ENCODE measurements at places on chromosomes 12 and 14.

- DNase-seq: no peak
These were observed 242.7 kb downstream of the PRKD1 start for GRCh38 chr14:29684926-29685325.

- peak; percentile 81 for DNase-seq
These were observed at the start of gene CCDC85C for GRCh38 chr14:99603471-99604277. Gene CCDC85C, minus strand, starts transcription at chr14:99604207. Its CDS starts 248 bp downstream, at chr14:99603959.

- no peak for DNase-seq
These were observed 1322.5 kb downstream of the FSCB start for GRCh38 chr14:43184540-43184939.

- no peak for DNase-seq
These were observed 217.0 kb downstream of the SLC41A2 start for GRCh38 chr12:104741077-104741476.

GRCh38 chr14:76963372-76963771, 65.1 kb downstream of the IRF2BPL start:
- DNase-seq: no peak

DNA sequence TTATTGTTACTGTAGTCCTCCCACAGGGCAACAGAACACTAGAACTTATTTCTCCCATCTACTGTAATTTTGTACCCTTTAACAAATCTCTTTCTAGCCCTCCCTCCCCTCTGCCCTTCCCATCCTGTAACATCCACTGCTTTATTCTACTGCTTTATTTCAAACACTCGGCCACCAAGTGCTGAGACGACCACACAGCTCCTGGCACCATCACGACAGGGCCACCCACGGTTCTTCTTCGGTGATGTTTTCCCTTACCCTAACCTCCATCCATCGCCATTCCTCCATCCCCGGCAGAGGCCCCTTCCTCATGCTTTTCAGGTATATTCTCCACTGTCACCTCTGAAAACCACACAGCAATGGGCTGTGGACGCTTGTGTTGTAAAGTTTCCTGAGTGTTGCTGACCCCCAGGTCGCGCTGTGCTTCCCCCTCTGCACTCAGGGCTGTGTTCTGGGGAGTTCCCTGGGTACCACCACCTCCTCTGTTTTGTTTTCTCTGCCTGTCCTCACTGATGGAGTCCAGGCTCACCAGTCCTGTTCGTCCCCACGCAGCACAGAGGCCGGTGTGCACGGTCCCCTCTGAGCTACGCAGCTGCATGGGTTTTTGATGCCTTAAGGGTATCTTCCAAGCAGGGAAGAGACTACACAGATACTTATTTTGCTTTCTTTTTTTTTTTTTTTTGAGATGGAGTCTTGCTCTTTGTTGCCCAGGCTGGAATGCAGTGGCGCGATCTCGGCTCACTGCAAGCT, 207.2 kb upstream of the TMEM132C start:
- no peak for DNase-seq

DNA sequence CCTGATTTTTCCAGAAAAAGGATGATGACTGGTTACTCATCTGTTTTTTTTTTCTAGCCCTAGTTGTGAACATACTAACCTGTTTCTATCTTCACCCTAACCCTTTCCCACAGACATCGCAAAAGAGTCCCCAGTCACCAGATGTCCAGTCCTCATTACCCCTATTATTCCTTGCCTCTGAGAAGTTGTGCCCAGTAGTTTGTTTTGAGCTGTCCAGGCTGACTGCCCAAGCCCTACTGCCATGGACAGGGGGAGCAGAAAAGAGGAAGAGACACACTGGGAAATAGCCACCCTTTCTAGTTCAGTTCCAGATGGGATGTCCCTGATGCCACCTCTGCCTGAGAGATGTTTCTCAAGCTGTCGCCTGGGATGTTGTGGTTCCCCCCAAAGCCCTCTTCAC, 13.8 kb upstream of the CELA1 start:
- no peak for DNase-seq

GRCh38 chr14:38870296-38870836, 232.7 kb downstream of the SEC23A start:
- DNase-seq: no peak
